Activated CD4-positive, CD25-positive, alpha-beta regulatory T cell treated with anti-CD3 and anti-CD28 coated beads, Interleukin-2, amount 50 U/mL, for 16 hours (primary cell): ENCODE measurements at places on chromosomes 6 and 20.

- no peak for DNase-seq
Observed at GRCh38 chr6:34722451-34722850, 25.9 kb upstream of the ILRUN start.

- DNase-seq, result no peak
Observed at GRCh38 chr6:14887986-14888574, 357.8 kb upstream of the JARID2 start.

GRCh38 chr20:44429419-44430269 lies 46.0 kb upstream of the TTPAL start:
- DNase-seq, result no peak

DNA sequence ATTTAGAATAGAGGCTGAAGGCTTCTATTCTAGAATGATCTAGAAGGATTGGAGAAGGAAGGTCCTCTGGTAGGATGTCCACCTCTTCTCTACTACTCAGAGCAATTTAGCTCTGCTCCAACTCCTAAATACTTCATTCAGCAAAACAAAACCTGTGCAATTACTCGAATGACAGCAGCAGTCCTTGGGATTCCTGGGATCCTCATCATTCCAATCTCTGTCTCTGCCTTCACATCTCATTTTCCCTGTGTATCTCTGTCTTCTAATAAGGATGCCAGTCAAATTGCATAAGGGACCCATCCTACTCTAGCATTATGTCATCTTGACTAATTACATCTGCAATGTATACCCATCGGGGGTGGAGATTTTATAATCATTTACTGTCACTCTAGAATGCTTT lies 5.5 kb upstream of the AIG1 start:
- no peak for DNase-seq

GRCh38 chr6:104952911-104953399 lies 4.0 kb upstream of the LIN28B start:
- DNase-seq, result no peak

GRCh38 chr20:35638751-35639150 lies 23.1 kb downstream of the SPAG4 start:
- no peak for DNase-seq

- no peak for DNase-seq
Observed at GRCh38 chr6:71248878-71249544, 39.6 kb upstream of the OGFRL1 start.

GRCh38 chr6:150028799-150029198 lies 3.5 kb upstream of the RAET1L start:
- DNase-seq, result no peak

- no peak for DNase-seq
Observed at GRCh38 chr6:157614026-157614568, 208.9 kb upstream of the SNX9 start.
